ENCODE measurements at places on chromosomes 6 and 20.

DNA sequence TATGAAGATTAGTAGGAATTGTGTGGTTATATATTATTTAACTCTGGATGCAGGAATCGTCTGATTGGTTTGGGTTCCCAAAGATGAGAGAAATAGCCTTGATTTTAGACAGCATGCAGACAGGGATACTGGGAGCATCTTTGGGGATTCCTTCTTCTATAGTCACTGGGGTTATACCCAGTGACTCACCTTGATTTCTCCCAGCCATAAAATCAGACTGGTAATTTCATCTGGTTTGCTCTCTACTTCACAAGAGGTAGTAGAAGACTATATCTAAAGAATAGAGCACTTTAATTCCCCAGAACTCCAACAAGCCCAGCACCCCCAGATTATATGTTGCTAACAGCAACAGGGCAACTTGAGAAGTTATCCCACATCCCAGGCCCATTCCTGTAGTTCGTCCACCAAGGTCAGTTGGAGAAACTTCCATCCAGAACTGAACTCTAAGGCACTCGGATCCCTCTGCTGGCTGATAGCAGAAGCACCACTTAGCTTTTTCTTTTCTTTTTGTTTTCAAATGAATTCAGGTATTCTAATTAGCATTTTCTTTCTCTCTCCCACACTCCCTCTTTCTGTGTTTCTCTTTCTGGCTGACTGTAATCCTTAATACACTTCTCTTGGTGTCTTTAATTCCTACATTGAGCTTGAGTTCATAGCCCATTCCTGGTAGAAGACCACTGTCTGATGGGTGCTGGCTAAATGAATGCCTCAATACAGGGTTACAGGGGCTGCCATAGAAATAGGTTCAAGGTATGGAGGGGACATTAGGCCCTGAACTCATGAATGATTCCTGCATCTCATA lies 20.4 kb upstream of the EFHC1 start:
- peak; percentile 49 for DNase-seq

- DNase-seq = no peak
Measured at GRCh38 chr6:31081872-31082271, 30.5 kb downstream of the C6orf15 start.

GRCh38 chr6:157479464-157480303 lies 98.7 kb downstream of the ZDHHC14 start:
- no peak for DNase-seq

GRCh38 chr6:25660512-25660911 lies 8.5 kb downstream of the SCGN start:
- DNase-seq = no peak

GRCh38 chr20:19945732-19946670 lies 71.2 kb upstream of the NAA20 start:
- no peak for DNase-seq

GRCh38 chr6:168278904-168279303 lies 40.7 kb downstream of the DACT2 start:
- DNase-seq = no peak

DNA sequence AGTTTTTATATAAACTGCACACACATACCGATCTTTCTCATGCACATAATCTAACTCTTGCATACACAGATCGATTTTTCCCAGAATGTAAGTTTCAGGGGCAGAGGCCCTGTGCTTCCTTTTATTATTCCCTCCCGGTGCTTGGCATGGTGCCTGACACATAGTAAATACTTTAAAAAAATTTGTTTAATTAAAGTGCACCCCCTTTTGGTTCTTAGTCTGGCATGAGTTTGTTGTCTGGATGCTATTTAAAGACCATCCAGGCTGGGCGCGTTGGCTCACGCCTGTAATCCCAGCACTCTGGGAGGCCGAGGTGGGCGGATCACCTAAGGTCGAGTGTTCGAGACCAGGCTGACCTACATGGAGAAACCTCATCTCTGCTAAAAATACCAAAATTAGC lies 5.4 kb upstream of the DEK start:
- DNase-seq = no peak

- DNase-seq = peak; percentile 87
Measured at GRCh38 chr20:51400051-51400926, 142.2 kb downstream of the NFATC2 start.

GRCh38 chr6:12927746-12928145 lies 211.2 kb downstream of the PHACTR1 start:
- no peak for DNase-seq

DNA sequence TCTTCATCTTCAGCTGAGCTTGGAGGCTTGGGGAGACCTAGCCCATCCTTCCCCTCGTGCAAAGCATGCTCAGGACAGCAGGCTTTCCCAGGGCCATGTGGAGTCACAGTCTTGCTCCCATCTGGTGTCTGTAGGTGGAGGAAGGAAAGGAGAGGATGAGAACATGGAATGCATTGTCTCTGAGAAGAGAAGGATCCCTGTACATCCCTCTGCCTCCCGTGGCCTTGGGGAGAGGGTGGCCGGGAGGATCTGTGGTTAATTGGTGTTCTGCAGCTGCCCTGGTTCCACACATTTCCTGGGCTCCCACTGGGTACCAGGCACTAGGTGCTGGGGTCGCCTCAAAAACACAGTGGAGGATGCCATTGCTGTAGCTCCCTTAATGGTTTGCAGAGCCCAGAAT lies 134.5 kb downstream of the PHACTR3 start:
- DNase-seq = no peak

GRCh38 chr6:47375426-47375825 lies 65.7 kb upstream of the TNFRSF21 start:
- no peak for DNase-seq

- no peak for DNase-seq
Measured at GRCh38 chr20:21450572-21450971, 53.2 kb upstream of the NKX2-4 start.

DNA sequence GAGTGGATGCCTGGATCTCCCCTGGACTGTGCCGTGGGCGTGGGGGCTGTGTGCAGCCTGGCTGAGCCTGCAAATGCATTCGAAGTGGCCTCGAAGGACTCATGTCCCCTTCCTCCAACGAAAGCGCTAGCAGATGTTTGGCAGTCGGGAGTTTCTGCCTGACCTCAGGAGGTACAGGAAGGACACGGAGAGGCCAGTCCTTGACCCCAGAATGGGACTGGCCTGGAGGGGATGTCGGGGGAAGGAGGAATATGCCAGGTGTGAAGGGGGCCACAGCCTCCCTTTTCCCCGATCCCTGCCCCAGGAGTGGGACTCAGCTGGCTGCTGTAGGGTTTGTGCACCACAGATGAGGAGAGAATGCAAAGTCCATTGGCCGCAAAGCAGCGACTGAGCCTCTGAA lies 45.6 kb downstream of the APCDD1L start:
- DNase-seq = no peak

DNA sequence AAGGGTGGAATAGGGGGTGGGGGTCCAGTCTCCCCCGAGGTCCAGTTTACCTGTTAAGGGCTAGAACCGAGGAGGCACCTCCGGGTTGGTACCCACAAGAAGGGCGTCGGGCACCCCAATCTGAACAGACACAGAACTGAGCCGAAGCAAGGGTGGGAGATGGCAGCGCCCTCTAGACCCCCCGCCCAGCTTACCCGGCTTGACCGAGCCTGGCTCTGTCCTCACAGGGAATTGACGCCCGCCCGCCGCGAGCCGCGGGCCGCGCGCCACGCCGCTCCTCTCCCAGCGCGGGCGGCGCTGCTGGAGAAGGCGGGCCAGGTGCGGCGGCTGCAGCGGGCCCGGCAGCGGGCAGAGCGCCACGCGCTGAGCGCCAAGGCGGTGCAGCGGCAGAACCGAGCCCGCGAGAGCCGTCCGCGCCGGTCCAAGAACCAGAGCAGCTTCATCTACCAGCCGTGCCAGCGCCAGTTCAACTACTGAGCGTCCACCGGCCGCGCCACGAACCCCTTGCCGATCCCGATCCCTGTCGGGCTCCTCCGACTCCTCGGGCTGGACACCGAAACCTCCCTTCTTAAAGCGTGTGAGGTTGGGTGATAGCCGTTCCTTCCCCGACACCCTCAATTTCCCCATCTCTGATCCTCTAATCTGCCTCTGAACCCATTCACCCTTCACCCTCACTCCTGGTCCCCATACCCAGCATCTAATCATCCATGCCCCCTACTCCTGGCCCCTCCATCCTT lies 5.9 kb downstream of the TP53INP2 start:
- DNase-seq = peak; percentile 2

GRCh38 chr6:126812651-126813050 lies 305.8 kb upstream of the RSPO3 start:
- DNase-seq = no peak

DNA sequence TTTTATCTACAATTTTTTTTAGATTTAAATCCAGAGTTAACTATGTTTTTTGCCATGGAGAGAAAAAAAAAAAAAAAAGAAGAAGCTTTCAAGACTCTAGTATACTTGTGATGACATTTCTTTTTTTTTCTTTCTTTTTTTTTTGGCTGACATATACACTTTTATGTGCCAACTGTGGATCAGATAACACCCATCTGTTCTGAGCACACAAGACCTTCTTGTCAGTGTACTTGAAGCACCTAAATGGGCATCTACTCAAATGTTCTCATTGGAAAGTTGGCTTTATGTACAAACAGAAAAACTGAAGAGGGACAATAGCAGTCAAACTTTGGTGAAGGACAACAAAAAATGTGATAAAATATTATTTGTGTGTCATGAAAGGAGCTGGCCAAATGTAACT lies 904.5 kb downstream of the GRIK2 start:
- DNase-seq = no peak

DNA sequence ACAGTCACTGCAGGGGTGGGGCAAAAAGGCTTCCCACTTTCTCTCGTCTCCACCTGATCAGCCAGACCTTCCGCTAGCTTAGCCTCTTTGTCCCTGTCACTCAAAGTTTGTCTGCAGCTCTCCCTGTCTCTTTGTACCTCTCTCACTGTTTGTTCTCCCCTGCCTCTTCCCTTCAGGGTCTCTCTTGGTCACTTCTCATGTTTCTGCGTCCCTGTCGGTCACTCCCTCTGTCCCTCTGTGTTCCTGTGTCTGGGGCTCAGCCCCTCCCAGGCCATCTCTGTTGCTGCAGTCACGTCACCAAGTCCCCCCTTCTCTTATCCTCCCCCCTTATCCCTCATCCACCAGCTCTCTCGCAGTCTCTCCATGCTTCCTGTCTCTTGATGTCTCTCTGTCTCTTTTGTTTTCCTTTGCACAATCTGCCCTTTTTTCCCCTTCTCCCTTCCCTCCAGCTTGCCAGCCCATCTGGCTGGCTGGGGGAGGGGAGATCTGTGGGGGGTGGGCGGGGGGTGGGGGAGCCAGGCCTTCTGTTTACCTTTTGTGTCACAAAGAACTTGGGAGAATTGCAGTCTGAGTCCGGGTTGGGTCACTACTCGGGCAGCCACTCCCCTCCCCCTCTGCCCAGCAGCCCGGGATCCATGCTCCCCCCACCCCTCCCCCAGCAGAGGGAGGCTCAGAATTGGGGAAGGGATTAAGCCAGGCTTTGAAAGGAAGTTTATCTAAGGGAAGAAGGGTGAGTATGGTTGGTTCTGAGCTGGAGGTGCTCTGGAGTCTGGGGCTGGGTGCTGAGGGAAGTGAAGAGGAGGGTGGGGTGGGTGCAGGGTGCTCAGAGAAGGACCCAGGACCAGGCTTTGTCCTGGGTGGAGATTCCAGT lies 32.3 kb downstream of the FOXP4 start:
- no peak for DNase-seq

- DNase-seq = no peak
Measured at GRCh38 chr6:69232496-69232895, 564.3 kb downstream of the LMBRD1 start.

DNA sequence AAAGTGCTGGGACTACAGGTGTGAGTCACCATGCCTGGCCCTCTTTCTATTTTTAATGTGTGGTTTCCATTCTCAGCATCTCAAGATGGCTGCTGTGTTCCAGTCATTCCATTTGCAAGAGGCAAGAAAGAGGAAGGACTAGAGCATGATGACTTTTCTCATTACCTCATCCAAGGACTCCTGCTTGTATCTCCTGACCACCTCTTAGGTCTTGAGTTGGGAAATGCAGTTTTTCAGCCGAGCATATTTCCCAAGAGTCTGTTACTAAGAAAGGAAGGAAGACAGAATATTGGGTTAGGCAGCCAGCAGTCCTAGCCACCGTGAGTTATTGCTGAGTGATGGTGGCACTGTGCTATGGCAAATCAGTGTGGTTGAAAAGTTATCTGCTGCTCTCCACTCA lies 108.4 kb upstream of the INSM1 start:
- no peak for DNase-seq

- no peak for DNase-seq
Measured at GRCh38 chr6:1390133-1390945, 963 bp downstream of the FOXF2 start.

GRCh38 chr6:21589352-21590345 lies 3.9 kb upstream of the SOX4 start:
- DNase-seq = peak; percentile 67

- no peak for DNase-seq
Measured at GRCh38 chr6:53446151-53446550, 97.4 kb upstream of the ELOVL5 start.

- peak; percentile 12 for DNase-seq
Measured at GRCh38 chr6:155143029-155143577, 120.7 kb upstream of the CLDN20 start.

- DNase-seq = no peak
Measured at GRCh38 chr6:15176816-15177370, 69.0 kb upstream of the JARID2 start.

DNA sequence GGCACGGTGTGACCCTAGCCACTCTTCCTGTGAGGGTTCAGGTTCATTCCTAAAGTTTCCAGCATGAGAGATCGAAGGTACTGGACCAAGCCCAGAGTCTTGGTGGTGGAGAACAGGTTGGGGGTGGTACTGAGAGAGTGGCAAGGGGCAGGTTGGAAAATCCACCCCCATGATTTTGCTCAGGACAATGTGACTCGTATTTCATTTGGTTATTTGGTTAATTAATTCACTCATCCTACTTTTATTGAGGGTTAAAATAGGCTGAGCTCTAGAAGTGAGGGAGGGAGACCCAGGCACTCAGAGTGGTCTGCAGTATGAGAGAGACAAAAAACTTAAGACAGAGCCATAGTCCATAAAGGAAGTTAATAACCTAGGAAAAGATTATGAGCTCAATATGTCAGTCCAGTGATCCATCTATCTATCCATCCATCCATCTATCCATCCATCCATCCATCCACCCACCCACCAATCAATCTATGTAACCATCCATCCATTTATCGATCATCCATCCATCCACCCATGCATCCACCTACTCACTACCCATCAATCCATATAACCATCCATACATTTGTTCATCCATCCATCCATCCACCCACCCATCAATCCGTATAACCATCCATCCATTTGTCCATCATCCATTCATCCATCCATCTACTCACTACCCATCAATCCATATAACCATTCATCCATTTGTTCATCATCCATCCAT lies 6.7 kb upstream of the BPIFB6 start:
- DNase-seq = no peak

Measured in CD4-positive, alpha-beta T cell treated with Interleukin-15 for 4 hours (primary cell).